ENCODE measurements at places on chromosomes 13 and 19. TPM values are rescaled to one million over a fixed set of nuclear protein-coding genes. Genes with fewer than 3 reads are reported as not detected.

SMIM24 gene
- 712 TPM for total RNA-seq

DNA sequence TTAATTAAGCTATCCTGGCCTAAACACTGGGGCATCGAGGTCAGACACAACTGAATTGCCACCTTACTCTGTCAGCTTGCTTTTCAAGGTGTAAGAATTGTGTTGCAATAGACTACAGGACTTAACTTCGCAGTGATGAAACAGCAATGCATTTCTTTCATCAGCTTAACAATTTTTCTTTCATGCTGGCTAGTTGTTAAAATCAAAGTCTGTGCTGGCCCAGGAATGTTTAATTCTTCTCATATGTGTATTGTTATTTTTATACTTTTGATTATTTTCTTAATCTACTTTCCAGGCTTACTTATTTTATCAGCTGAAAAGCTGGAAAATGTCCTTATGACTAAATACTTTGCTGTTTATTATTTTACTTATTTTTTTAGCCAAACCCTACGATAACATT lies 79.7 kb downstream of the EFNB2 start:
- DNase-seq, result no peak

DNA sequence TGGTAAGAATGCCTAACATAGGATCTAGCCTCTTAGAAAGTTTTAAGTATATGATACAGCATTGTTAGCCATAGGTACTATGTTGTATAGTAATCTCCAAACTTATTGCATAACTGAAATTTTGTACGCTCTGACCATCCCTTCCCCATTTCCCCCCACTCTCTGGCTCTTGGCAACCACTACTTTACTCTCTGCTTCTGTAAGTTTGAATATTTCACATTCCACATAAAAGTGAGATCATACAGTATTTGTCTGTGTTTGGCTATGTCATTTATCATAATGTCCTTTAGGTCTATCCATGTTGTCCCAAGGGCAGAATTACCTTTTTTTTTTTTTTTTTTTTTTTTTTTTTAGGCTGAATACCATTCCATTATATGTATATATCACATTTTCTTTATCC lies 396.9 kb downstream of the DLEU7 start:
- DNase-seq, result no peak

GRCh38 chr19:33506498-33506897 lies 15.1 kb downstream of the PEPD start:
- DNase-seq, result no peak

FCER2 gene
- total RNA-seq, result 0.86 TPM

DNA sequence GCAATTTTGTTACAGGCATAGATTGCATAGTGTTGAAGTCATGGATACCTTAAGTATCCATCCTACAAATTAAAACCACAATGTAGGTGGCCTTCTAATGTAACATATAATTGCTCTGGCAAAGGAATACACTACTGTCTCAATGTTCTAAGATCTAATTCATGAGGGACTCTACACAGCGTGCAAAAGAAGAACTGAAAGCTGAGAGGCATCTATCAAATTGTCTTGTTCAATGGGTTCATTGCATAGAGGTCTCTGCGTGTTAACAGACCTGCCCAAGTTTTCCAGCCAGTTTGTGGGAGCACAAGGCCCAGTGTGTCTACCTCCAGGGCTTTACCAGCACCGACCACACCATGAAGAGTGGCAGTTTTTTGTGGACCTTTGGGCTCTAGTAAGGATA lies 451.4 kb downstream of the ITGBL1 start:
- DNase-seq, result no peak

STAP2 gene
- 37.8 TPM for total RNA-seq

GRCh38 chr13:31588893-31589292 lies 150.4 kb upstream of the RXFP2 start:
- DNase-seq, result peak; percentile 36

ZNF667 gene
- total RNA-seq, result 9.4 TPM
